ENCODE measurements at places on chromosomes 16 and 17.

GRCh38 chr16:69589434-69590269, 23.9 kb downstream of the NFAT5 start:
- no peak for DNase-seq

DNA sequence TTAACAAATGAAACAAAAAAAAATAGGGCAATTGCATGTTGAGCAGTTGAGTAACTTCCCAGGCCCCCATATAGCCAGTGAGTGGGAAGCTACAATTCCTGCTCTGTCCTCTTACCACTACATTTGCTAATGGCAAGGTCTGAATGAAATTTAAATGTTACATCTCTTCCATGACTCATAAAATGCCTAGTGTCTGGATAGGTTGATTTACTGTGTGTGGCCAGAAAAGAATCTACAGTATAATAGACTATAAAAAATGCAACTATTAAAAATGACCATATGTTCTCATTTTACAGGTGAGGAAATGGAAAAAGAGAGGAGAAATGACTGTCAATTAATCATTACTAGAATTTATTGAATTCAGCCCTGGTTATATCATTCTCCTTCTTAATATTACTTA, 1199.3 kb downstream of the CDH11 start:
- no peak for DNase-seq

DNA sequence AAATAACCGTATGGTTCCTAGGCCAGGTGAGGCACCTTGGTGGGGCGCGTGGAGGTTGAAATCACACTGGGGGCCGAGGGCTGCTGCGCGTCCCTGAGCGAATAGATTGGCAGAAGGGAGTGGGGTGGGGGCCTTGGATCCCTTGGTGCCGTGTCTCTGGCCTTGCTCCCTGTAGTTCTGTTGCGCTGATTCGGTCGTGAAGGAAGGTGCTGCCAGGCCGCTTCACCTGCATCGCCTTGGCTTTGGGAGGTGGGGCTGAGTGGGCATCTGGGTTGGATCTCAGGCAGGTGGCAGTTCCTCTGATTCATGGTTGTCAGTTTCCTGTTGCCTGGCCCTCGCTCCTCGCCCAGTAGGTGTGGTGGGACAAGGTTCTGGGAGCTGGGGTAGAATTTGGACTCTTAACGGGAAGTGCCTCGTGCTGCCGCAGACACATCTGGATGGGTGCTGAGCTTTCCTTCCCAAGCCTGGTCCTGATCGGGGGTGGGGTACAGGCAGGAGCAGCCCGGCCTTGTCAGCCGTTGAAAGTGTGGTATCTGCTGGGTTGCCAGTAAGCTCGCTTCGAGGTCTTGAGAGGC, 30.1 kb downstream of the PGS1 start:
- DNase-seq = no peak

DNA sequence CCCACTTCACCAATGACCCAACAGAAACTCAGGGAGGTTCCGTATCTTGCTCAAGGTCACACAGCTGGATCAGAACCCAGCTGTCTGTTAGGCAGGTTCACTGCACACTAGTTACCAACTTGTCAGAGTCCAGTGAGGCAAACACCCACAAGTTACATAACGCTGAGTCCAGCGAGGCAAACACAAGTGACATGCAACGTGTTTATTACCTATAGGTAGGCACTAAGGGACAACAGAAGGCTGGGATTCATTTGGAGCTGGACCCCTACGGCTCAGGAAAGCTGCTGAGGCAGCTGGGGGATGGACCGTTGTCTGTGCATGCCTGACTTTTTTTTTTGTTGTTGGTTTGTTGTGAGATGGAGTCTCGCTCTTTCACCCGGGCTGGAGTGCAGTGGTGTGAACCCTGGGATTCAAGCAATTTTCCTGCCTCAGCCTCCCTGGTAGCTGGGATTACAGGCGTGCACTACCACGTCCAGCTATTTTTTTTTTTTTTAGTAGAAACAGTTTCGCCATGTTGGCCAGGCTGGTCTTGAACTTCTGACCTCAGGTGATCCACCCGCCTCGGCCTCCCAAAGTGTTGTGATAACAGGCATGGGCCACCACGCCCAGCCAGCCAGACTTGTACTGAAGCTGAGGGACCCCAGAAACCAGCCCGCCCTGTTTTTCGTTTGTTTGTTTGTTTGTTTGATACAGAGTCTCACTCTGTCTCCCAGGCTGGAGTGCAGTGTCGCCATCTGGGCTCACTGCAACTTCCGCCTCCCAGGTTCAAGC, 1.9 kb upstream of the RSAD1 start:
- no peak for DNase-seq

All from DMS 273 treated with DMSO at 0.1 percent for 48 hours (cell line).